Frontal cortex (tissue), 4 donors: ENCODE measurements at places on chromosomes 1 and 21.

DNA sequence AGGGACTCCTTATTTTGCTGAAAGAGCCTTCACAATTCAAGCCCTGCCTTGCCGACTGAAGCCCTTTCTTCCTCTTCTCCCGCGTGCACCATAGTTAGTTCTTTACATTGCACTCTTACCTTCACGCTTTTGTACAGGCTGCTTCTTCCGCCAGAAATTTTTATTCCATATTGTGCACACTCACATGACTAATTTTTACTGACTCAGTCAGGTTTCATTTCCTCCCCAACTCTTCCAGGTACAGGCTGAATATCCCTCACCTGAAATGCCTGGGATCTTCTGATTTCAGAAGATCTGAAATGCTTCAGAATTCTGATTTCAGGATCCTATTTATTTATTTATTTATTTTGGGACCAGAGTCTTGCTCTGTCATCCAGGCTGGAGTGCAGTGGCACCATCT, 172.8 kb downstream of the ZNF281 start:
- DNase-seq: no peak

DNA sequence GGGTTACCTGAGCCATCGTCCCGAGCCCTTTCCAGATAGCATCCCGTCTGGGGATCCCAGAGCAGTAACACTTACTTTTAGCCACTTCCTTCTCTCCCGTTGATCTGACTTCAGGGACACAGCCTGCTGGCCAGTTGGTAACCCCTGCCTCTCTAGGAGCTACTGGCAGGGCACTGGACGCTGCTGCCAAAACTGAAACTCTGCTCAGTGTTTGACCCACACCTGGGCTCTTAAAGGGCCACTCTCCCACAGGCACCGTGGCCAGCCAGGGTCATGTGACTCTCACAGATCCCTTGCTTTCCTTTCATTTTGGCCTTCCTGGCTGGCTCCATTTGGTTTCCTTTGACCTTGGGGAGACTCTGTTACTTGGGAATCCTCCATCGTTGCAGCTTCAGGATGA, at the start of gene PIGR:
PIGR (minus strand) TSS at position 206 of the 400 bp plus-strand sequence. CDS start 5,935 bp downstream, outside the sequence.
- DNase-seq: no peak

DNA sequence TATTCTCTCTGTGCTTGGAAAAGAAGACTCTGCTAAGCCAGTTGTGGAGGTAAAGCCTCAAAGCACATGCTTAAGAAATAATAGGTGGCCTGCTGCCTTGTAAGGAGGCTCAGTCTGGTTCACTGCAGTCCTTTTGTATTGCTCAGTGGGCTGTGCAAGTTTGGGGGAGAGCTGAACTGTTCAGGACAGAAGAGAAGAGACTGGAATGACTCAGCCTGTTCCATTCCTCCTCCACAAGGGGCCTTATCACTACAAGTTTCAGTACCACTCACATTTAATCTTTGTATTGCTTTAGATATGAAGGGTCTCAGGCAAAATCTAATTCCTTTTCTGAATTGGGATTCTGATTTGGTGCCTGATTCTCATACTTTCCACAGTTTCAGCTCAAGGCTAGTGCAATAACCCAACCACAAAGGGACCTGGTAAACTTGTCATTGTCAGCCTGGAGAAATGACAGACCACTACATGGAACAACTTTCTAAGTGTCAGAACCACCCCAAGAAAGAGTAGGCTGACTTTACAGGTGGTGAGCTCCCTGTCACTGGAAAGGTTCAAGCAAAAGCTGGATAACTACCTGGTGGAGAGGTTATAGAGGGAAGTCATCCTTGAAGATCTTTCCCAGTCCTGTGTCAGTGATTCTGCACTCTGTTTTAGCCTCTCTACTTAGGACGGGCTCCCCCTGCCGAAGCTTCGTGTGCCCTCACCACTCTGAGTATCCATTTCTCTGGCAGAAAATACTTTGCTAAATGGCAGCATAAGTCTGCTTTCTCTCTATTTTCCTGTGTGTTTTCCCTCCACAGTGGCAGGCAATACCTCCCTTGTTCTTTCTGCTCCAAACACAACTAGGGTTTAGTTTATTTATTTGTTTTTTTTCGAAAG, 162.9 kb upstream of the GJB5 start:
- DNase-seq: no peak

DNA sequence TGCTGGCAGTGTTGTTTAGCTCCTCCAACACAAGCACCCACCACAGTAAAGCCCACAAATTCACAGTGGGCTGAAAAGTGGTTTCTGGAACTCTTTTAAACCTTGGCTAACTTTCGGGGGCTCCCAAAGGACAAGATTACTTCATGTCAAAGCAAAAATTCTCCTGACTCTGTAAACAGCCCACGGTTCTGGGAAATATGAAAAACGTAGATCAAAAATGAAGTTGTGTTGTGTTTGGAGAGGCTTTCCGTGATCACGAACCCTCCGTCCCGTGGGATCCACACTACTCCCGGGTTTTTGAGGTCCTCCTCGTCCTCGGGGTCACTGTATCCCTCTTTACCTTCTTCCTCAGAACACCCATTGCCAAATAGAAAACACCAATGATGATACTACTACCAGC, 159.0 kb upstream of the RUNX1 start:
- no peak for DNase-seq

DNA sequence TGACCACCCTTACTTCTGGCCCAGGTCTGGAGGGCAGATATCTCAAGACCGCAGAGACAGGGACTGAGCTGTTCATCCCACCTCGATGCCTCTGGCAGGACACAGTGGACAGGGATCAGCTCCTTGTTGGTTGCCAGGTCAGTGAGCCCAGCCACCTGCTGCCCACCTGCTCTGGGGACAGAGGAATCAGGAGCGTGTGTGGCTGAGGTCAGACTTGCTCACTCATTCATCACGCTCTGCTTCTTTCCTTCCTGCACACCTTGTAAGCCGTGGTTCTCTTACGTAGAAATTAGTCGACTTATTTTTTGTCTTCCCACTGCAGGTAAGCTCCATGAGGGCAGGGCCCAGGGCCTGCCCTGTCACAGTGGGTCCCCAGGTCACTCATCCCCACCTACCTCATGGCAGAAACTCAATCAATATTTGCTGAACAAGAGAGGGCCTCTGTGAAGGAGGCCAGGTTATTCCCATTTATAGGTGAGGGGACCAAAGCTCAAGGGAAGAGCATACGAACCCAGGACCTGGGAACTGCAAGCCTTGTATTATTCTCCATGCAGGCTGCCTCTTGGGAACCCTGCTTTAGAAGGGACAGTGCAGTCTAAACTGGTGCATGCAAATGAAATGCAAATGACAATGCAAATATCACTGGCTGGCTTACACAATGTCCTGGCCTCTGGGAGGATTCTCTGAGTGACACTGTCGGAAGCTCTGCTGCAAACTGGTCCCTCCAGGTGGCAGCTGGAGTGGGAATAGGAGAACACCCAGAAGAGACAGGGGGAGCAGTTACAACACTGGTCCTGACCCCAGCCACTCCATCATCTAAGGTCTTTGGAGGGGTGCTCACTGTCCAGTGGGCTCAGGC, 58.4 kb upstream of the PAX7 start:
- DNase-seq: no peak

GRCh38 chr1:215076322-215076721, 6.2 kb upstream of the KCNK2 start:
- DNase-seq: no peak

GRCh38 chr1:234701737-234702341, 91.9 kb upstream of the IRF2BP2 start:
- DNase-seq: no peak

DNA sequence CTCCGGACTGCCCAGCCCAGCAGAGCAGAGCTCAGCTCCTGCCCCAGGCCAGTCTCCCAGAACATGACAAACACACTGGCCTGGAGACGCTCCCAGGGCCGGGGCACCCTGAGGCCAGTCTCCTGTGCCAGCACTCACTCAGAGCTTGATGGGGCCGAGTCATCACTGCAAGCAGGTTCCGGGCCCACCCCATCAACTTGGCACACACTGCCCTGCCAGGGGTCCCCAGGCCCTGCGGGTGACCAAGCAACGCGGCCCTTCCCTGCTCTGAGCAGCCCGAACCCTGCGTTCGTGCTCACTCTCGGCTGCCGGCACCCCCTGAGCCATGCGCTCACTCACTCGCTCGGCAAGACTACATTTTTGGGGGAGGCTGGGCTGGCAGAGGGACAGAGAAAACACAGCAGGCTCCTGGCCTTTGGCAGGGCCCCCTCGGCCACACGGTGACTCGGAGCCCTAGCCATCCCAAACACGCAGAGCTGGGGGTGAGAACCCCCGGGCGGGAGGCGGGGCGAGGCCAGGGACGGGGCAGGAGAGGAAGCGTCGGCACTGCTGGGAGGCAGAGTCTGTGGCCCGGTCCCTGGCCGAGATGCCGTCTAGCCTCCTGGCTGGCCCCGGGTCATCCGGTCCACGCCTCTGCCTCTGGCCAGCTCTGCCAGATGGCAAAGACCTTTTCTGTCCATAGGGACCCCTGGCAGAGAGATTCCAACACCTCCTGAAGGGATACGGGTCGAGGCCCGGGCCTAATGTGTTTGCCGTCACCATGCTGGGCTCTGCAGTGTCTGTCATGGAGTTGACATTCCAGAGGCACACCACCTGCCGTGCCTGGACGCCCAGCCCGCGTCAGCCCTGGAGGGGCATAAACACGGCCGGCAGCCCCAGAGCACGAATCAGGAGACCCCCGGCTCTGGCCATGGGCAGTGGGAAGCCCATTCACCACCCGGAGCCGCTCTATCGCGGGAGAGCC, 68.0 kb downstream of the MEGF6 start:
- DNase-seq: no peak

- DNase-seq: no peak
Measured at GRCh38 chr1:190277107-190277506, 200.6 kb downstream of the BRINP3 start.

- no peak for DNase-seq
Measured at GRCh38 chr1:3547055-3548005, 64.0 kb downstream of the MEGF6 start.

DNA sequence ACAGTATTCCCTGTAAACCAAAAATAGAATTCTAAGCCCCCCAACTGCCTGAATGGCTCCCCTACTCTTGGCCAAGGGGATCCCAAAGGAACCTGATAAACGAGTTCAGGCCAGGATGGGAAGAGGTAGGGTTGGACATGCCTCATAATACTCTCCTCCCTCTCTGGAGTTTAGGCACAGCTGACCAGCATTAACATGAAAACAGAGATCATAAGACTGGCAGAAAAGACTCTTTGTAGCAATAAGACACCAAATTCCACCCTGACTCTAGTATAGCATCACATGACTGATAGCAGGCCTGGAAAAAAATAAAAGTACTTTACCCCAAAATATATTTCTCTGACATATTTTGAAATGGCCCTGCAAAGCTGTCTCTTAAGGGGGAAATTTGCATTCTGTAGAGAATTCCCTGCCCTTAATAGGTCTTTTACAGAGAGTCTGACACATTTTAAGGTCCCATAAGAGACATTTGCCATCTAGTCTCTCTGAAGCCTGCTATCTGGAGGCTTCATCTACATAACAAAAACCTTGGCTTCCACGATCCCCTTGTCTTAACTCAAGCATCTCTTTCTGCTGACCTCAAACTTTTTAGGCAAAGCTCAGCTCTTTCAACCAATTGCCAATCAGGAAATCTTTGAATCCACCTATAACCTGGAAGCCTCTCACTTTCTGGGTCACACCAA, 55.9 kb downstream of the SIK1 start:
- DNase-seq: no peak

GRCh38 chr1:55257958-55258357, 42.8 kb upstream of the USP24 start:
- DNase-seq: no peak

- no peak for DNase-seq
Measured at GRCh38 chr1:218299416-218299815, 14.3 kb downstream of the RRP15 start.

GRCh38 chr1:115630342-115630741, 11.4 kb upstream of the VANGL1 start:
- no peak for DNase-seq

GRCh38 chr1:85378534-85378933, 86.4 kb downstream of the DDAH1 start:
- no peak for DNase-seq

DNA sequence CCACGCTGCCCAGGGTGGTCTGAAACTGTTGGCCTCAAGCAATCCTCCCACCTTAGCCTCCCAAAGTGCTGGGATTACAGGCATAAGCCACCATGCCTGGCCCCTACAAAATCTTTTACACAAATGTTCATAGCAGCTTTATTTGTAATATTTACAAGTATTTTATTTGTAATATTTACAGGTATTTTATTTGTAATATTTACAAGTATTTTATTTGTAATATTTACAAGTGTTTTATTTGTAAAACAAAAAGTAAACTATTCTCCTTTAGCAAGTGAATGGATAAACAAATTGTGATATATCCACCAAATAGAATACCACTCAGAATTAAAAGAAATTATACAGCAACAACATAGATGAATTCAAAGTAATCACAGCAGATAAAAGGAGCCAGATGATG, 11.4 kb upstream of the FNBP1L start:
- DNase-seq: no peak

GRCh38 chr1:165960136-165960535, 132.7 kb downstream of the UCK2 start:
- no peak for DNase-seq

DNA sequence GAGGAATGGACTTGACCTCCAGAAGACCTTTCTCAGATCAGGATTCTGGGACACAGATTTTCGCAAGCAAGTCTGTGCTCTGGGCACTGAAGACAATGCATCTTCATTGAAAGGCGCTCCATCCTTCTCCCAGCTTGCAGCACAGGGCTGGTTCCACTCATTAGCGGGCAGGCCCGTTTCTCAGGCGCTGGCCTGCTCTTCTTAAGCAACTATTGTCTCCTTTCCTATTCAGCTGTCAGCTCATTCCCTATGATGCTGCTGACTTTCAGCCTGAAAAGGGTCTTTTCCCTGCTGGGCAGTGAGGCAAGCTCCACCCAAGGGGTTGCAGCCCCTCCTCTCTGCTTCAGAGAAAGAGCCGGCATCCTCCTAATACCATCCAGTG, 91.9 kb upstream of the PLXNA2 start:
- no peak for DNase-seq

GRCh38 chr1:156828400-156829124, 11.9 kb upstream of the SH2D2A start:
- DNase-seq: no peak

DNA sequence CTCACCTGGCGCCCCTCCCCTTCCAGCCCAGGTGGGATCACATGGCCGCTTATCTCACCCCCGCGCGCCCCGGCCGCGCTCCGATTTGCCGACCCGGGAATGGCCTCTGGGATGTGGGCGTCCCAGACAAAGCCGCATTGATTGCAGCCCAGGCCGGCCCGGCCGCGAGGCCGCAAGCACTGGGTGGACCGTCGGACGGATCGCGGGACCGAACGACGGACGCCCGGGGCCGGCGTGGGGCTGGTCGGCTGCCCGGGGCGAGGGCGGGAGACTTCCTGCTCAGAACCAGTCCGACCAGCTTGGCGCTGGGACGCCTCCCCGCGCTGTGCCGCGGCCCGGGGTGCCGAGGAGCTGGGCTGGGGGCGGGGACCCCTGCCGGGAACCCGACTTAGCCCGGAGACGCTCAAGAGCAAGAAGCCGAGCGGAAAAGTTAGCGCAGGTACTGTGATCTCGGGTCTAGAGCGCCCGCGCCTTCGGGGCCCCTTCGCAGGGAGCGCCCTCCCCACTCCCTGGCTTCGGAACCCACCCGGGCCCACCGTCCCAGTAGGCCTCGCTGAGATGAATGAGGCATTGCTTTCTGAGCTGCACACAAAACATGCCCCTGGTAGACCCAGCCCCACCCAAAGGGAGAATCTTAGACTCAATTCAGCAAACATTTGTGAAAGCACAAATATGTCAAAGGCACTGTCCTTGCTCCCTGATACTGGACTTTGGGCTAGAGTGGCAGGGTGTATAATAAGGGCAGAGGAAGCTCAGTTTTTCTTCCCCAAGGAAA, 415 bp upstream of the LAD1 start:
- no peak for DNase-seq
